ENCODE measurements at places on chromosomes 5 and 9. TPM values are rescaled to one million over a fixed set of nuclear protein-coding genes. Genes with fewer than 3 reads are reported as not detected.

- DNase-seq, result no peak
Observed at GRCh38 chr5:175691761-175692160, 33.9 kb downstream of the HRH2 start.

- no peak for DNase-seq
Observed at GRCh38 chr9:19057033-19057432, 7.8 kb downstream of the RRAGA start.

DNA sequence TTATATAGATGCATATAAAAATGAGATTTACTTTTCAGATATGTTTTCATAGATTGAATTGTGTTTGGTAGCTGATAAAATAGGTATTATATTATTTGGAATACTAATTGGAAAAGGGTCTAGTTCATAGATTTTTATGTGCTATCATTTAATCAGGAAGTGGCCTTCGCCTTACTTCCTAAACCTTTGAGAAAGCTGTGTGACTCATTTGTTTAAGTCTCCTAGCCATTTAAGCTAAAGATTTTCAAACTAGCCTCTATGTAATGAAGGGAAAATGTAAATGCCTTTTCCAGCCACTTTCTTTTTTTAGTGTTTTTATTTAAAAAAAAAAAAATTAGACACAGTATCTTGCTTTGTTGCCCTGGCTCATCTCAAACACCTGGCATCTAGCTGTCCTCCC is 97.5 kb downstream of the DMXL1 start:
- DNase-seq, result no peak

DNA sequence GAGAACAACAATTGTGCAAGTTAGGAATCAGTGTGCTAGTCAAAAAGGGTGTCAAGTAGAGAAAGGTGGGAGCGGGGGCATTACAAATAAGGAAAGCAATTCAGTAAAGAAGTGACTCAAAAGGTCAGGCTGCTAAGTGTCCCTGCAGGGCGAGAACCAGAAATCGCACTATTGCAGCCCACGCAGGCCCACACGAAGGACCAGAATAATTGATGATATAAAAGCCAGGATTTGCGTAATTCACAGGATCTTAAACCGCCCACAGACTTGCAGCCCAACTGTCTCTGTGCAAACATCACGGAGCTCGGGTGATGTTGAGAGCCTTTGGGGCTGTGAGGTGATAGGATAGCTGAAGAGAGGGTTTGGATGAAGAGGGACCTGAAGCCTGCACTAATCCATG is 349.0 kb downstream of the BRINP1 start:
- no peak for DNase-seq

DNA sequence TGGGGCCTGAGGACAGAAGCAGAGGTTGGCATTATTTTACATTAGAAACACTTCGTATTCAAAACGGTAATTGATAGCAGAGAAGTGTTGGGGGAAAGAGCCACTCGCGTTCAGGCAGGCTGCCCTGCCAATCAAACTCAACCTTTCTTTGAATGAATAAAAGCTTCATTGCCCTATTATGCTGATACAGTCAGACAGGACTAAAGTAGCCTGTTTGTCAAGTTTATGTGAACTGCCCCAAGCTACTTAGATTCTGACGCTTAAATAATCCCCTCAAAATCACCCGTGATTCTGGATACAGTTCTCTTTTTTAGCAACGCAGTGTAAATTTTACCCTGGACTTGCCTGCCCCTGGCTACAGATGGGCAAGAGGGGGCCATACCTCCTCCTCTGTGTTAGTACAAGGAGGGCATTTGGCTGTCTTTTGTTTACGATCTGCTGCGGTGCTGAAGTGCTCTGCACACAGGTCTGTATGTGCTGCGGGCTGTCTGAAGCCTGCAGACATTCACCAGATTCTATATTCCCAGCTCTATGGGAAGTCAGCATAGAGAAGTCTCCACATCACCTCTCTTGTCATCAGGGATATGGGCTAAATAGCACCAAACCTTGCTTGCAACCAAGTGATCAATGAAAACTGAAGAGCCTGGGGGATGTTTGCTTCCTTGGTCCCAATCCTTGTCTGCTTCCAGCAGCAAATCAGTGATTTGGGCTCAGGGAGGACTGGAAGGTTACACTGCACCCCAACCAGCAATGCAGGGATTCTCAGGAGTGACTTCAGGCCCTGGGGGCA is 218.4 kb downstream of the EBF1 start:
- no peak for DNase-seq

DNA sequence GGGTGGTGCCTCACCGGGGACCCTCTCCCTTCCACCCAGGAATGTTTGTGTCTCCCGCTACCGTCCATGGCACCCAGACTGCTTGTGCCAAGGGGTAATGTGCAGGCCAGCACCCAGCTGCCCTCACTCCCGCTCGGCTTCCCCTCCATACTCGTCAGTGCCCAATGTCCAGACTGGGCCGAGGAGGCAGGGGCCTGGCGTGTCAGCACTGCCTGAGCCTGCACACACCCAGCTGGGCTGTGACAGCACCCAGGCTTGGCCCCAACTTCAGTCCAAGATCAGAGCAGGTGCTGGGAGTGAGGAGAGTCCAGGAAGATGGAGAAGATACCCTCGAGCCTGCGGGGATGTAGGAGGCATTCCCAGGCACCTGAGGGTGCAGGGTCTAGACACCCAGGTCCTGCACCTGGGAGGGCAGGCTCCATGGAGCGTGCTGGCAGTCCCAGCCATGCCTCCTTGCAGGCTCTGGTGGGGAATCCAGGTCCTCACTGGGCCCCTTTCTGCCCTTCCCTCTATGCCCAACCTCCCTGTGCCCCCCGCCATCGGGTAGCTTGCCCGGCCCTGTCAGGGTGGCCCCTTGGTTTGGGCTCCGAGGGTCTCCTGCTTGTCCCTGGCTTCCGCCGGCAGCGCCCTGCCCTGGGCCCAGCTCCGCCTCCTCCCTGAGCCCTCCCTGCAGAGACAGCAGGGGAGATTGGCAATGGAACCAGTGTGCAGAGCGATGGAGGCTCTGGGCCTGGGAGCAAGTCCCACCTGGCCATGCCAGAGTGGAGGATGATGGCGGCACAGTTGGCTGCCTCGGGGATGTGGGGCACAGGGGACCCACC is 250.8 kb upstream of the EDIL3 start:
- no peak for DNase-seq

- no peak for DNase-seq
Observed at GRCh38 chr5:35794328-35794619, 62.4 kb upstream of the IL7R start.

- DNase-seq, result no peak
Observed at GRCh38 chr5:81789033-81789432, 38.1 kb upstream of the SSBP2 start.

DNA sequence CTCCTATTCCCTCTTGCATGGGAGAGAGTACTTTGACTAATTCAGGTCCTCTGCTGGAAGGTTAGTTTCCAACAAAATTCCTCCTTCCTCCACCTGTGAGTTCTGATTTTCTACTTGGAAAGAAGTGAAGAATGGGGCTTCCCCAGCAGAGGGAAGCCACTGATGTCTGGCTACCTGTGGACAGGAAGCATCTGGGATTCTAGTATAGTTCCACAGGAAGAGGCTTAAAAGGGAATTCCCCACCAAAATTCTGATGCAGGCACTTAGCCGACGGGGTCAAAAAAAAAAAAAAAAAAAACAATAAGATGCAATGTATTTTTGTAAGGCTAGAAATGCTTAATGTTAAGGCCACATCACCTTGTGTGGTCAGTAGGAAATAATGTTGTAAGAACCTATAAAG is 33.4 kb downstream of the PCDHGC5 start:
- DNase-seq, result no peak

GRCh38 chr9:121593066-121593465 is 58.4 kb upstream of the DAB2IP start:
- no peak for DNase-seq

DNA sequence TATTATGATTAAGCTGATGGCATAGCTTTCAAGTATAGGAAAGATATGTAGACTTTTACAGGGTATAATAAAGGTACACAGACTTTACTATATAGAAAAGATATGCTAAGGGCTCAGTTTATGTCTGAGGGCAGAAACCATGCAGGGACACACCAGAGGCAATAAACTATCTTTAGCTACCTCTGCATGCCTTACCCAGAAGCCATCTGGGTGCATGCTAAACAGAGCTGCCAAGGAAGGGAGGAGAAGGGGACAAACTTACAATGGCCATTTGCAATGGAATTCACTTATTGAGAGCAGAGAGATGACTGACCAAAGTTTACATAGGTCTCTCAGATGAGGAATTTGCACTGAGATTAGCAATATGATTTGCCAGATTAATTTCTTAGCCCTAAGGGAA is 143.1 kb upstream of the NR4A3 start:
- no peak for DNase-seq

GRCh38 chr9:70007831-70008230 is 35.8 kb upstream of the MAMDC2 start:
- no peak for DNase-seq

GRCh38 chr5:68116868-68117411 is 98.6 kb upstream of the PIK3R1 start:
- no peak for DNase-seq

DNA sequence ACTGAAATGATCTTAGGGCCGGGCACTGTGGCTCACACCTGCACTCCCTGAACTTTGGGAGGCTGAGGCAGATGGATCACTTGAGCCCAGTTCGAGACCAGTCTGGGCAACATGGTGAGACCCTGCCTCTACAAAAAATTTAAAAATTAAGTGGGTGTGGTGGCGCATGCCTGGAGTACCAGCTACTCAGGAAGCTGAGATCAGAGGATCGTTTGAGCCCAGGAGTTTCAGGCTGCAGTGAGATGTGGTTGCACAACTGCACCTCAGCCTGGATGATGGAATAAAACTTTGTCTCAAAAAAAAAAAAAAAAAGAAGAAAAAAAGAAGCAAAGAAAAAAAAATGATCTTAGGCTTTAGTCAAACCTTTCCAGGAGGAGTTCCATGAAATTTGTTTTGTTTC is 41.8 kb downstream of the MEF2C start:
- no peak for DNase-seq

- DNase-seq, result no peak
Observed at GRCh38 chr5:146016764-146017484, 80.5 kb downstream of the SH3RF2 start.

DNA sequence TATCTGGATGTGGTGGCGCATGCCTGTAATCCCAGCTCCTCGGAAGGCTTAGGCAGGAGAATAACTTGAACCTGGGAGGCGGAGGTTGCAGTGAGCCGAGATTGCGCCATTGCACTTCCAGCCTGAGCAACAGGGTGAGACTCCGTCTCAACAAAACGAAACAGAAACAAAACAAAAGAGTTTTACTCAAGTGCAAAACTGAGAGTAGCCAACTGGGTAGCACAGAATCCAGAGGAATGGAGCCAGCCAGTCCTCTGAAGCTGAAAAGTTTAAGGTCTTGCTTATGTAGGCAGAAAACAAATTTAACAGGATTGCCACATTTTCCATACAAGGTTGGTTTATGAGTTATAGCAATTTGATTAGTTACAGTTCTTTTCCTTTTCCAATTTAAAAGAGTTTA is 32.0 kb downstream of the SPIN1 start:
- DNase-seq, result no peak

GRCh38 chr9:94912700-94913249 is 186.3 kb downstream of the AOPEP start:
- no peak for DNase-seq

DNA sequence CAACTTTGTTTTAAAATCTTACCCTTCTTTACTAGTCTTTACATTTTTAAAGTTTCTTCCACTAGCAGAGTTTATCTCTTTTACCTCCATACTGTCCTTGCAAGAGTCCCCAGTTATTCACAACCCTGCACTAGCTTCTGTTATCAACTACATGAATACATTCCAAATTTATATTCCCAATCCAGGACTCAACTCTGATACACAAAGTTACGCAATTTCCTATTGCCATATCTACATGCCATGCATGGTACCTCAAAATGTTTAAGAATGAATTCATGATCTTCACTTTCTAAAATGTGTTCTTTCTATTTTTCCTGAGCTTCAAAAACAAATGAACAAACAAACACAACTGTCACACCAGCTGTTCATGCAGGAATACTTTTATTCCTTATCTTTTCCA is 668.7 kb downstream of the CDH18 start:
- no peak for DNase-seq

GRCh38 chr5:150085950-150086715 is at the start of gene CSF1R:
Gene CSF1R, minus strand, starts transcription at chr5:150086554. Its CDS starts 127 bp downstream, at chr5:150086427.
- no peak for DNase-seq

DNA sequence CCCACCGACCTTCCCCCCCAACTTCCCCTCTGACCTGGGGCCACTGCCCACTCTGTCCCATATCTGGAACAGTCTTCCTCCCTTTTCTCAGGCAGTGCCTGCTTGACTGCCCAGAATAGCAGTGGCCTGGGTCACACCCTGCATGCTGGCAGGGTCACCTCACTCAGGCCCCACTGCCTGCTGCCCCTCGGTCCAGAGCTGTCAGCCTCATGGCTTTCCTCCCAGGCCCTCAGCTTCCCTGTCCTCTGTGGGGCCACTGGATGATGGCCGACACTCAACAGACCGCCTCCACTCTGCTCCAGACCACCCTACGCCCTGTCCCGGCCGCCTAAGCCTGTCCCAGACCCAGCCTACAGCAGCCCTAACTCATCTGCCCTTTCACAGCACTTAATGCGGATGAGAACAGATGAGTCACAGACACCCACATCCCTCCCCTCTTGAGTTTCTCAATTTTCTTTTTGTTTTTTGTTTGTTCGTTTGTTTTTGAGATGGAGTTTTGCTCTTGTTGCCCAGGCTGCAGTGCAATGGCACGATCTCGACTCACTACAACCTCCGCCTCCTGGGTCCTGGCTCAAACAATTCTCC is 5.9 kb downstream of the PNPLA7 start:
- no peak for DNase-seq

- no peak for DNase-seq
Observed at GRCh38 chr9:113817171-113817570, 58.9 kb upstream of the ZNF618 start.

- no peak for DNase-seq
Observed at GRCh38 chr5:36885149-36885548, 8.6 kb downstream of the NIPBL start.

GRCh38 chr5:107496466-107496865 is 174.3 kb downstream of the EFNA5 start:
- no peak for DNase-seq

- DNase-seq, result no peak
Observed at GRCh38 chr9:130423272-130423671, 21.5 kb upstream of the ASS1 start.

Gene SOHLH1
- total RNA-seq, result not detected

Gene OR4F3
- not detected for total RNA-seq

Gene IL9
- 0.93 TPM for total RNA-seq

Gene STING1
- 128 TPM for total RNA-seq

Gene CD74
- 249 TPM for total RNA-seq

Gene DRD1
- not detected for total RNA-seq

Gene LCN1
- not detected for total RNA-seq

Gene DIMT1
- 43.7 TPM for total RNA-seq

Gene POU5F2
- total RNA-seq, result 0.75 TPM

Gene SLC34A1
- total RNA-seq, result 0.19 TPM

Gene SREK1IP1
- 28.9 TPM for total RNA-seq

Gene YIPF5
- 36.6 TPM for total RNA-seq

Gene ANKHD1
- total RNA-seq, result 143 TPM

Gene TRPM3
- total RNA-seq, result 0.02 TPM

Gene TOR1B
- 29.7 TPM for total RNA-seq

Gene OR13D1
- total RNA-seq, result not detected

Gene SLC25A2
- not detected for total RNA-seq
